ENCODE measurements at places on chromosomes 3 and 15. TPM values are rescaled to one million over a fixed set of nuclear protein-coding genes. Genes with fewer than 3 reads are reported as not detected.

- H3K27me3 ChIP-seq = no peaks in the 10 kb centered on the region
- no peak for DNase-seq
- H3K36me3 ChIP-seq = 0 out of 2 replicates have a peak, but pooled peaks cover 13% of the 10 kb centered on the region
- H3K4me3 ChIP-seq = peak overlapping the region; percentile 88
Measured at GRCh38 chr15:65183865-65184159, 1.3 kb downstream of the CLPX start.

KLF15 gene
- total RNA-seq = 3.3 TPM

DNA sequence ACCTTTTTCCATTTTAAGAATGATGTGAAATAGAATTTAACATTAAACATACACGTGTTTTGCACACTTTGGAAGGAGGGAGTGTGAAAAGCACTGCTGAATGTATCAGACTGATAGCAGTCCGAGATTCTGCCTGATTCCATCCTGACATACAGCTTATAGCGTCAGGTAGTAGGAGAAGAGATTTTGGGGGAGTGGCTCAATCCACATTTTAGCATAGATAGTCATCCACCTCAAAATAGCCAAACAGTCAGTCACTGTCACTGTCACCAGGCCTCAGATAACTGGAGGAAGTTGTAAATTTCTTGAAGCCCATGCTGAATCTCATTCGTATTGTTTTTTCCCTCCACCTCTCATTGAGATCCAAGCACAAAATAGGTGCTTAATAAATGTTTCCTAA is 35.4 kb upstream of the ARHGEF26 start:
- DNase-seq = no peak
- H3K4me1 ChIP-seq = peaks cover 9% of the 10 kb centered on the region
- no peaks in the 10 kb centered on the region for H3K36me3 ChIP-seq
- no peak overlapping the region for H3K4me3 ChIP-seq
- no peaks in the 10 kb centered on the region for H3K27me3 ChIP-seq

DNA sequence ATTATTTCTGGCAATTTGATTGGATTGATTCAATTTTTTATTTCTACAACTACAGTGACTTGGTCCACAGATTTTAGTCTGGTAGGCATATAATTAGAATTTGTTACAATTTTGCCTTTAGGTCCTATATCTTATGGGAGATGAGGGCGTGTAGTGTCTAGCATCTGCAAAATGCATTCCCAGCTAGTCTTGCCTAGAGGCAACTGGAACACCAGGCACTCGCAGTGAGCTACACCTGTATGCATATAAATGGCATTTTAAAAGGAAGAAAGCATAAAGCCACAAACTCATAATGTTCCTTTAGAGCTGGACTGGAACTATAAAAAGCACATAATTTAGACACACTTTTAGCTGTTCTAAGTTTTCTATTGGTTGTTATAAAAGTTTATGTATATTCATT is 17.9 kb upstream of the SPPL2A start:
- no peaks in the 10 kb centered on the region for H3K36me3 ChIP-seq
- H3K4me3 ChIP-seq = no peak overlapping the region
- no peak for DNase-seq
- H3K27ac ChIP-seq = no peak overlapping the region
- H3K4me1 ChIP-seq = 0 out of 2 replicates have a peak, but pooled peaks cover 7% of the 10 kb centered on the region

GRCh38 chr3:71989165-71989564 is 204.2 kb upstream of the PROK2 start:
- no peak overlapping the region for H3K27ac ChIP-seq
- no peak overlapping the region for H3K4me3 ChIP-seq
- no peaks in the 10 kb centered on the region for H3K27me3 ChIP-seq
- DNase-seq = no peak

LSMEM2 gene
- not detected for total RNA-seq

DNA sequence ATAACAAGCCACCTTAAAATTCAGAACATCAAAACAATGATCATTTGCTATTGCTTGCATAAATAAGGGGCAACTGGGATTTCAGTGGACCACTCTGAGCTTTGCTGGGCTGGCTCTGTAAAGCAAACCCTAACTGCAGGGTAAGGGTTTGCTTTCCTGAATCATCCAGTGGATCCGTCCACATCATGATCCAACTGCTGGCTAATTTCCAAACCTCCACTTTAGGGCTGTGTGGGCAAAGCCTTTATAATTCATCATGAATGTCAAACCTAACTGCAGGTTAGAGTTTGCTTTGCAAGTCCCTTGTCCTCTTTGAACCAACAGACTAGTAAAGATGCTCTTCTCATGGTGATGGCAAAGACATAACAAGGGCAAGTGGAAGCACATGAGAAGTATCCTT is 76.1 kb downstream of the SYNPR start:
- peaks cover 20% of the 10 kb centered on the region for H3K27me3 ChIP-seq
- H3K36me3 ChIP-seq = no peaks in the 10 kb centered on the region
- no peak overlapping the region for H3K27ac ChIP-seq

DNA sequence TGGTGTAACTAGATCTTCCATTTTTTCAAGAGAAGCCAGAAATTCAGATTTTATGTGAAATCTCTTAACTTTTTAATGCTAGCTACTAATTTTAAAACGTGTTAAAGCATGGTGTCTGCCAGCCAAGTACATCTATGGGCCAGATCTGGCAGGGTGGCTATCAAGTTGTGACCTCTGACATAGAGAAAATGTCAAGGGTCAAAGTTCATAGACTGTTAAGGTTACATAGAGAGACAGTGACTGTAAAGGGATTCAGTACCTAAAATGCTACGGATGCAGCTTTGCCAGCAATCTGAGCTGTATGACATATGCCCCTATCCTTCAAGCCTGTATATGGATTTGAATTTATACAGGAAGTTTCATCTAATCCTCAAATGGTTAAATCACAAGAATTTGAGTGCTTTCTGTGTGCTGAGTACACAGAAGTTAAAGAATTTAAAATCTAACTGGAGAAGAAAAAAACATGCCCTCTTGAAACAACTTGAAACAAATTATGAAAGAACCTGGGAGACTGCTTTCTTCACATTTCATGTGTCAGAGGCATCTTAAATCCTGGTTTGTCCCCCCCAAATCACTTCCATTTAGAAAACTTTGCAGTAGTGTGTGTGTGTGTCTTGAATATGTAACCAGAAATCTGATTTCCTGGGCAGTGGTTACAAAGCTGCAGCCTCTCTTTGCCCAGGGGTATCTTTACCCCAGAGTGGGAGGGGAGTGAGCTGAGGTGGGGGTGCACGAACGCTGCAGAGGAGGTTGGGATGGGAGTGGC is 895 bp upstream of the ARHGAP31 start:
- H3K36me3 ChIP-seq = no peaks in the 10 kb centered on the region
- DNase-seq = no peak
- H3K4me3 ChIP-seq = peak overlapping the region; percentile 68
- H3K27ac ChIP-seq = no peak overlapping the region

DNA sequence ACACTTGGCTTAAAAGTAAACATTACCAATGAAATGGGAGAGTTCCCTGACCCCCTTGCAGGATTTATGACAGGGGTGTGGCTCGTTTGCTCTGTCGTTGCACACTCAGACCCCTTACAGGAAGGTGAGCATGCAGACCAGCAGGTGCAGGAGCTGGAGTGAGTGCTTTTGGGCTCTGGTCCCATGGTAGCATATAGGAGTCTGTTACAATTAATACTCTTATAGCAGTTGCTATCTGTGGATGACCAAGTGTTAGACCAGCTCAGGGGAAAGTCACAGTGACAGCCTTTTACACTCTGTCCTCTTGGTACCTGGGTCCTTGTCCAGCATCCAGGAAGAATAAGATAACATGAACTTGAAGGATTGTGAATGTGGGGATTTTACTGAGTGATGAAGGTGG is 1177.5 kb downstream of the NSUN3 start:
- H3K4me3 ChIP-seq = no peak overlapping the region
- H3K27ac ChIP-seq = no peak overlapping the region
- H3K4me1 ChIP-seq = no peaks in the 10 kb centered on the region
- no peaks in the 10 kb centered on the region for H3K36me3 ChIP-seq

DNA sequence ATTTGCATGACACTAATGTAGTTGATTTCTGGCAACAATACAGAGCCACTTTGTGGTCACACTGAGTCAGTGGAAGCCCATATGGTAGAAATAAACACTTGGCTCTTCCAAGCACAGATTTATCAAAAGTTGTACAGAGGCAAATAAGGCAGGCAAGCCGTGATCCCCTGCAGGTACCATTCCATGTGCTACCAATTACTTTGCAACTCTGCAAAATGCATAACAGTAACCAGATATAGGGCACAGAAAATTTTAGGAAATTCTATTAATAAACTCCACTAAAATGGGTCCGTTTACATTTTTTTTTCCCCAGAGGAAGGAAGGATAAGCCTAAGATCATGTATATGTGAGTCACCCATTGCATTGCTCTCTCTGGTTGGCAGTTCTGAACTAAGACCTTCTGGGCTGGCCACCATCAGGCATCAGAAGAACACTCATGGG is 103.1 kb upstream of the PTX3 start:
- no peak overlapping the region for H3K27ac ChIP-seq
- no peaks in the 10 kb centered on the region for H3K4me1 ChIP-seq
- DNase-seq = no peak
- no peak overlapping the region for H3K4me3 ChIP-seq
- H3K36me3 ChIP-seq = no peaks in the 10 kb centered on the region

- no peaks in the 10 kb centered on the region for H3K36me3 ChIP-seq
- H3K4me1 ChIP-seq = peaks cover 10% of the 10 kb centered on the region
- H3K4me3 ChIP-seq = peak overlapping the region; percentile 14
- DNase-seq = no peak
- H3K27me3 ChIP-seq = no peaks in the 10 kb centered on the region
- H3K27ac ChIP-seq = no peak overlapping the region
Measured at GRCh38 chr3:52281981-52282801, 3.7 kb upstream of the WDR82 start.

- H3K4me3 ChIP-seq = no peak overlapping the region
- no peaks in the 10 kb centered on the region for H3K36me3 ChIP-seq
- no peak overlapping the region for H3K27ac ChIP-seq
- H3K27me3 ChIP-seq = no peaks in the 10 kb centered on the region
- DNase-seq = no peak
Measured at GRCh38 chr3:197465197-197465995, 90.4 kb downstream of the BDH1 start.

DNA sequence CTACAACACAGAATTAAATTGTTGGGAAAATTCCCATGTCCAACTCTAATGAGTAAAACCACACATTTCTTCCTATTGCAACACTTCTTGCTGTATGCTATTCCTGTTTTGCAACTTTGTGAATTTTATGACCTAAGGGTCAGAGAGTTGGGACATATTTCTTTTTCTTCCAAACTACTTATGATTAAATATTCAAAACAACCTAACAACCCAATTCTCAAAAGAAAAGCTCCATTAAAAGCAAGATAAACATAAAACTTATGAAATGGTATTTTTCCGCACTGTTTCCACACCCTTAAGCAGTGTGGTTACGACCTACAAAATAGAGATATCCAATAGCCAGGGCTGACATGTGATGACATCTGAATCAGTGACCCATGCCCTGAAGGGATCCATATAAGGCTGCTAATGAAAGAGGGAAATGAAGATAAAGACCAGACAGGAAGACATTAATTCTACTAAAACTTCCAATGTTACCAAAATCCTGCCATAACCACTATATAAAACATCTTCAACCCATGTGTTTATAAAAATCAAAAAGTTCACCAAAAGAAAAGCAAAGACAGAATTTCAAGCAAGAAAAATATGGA is 45.6 kb downstream of the DMXL2 start:
- no peaks in the 10 kb centered on the region for H3K27me3 ChIP-seq
- H3K36me3 ChIP-seq = no peaks in the 10 kb centered on the region
- no peak for DNase-seq
- H3K4me3 ChIP-seq = no peak overlapping the region

SLC24A5 gene
- not detected for total RNA-seq

GRCh38 chr3:45781271-45781670 is 15.1 kb downstream of the SLC6A20 start:
- H3K36me3 ChIP-seq = no peaks in the 10 kb centered on the region
- 0 out of 2 replicates have a peak, but pooled peaks cover 4% of the 10 kb centered on the region for H3K4me1 ChIP-seq
- no peak overlapping the region for H3K27ac ChIP-seq
- no peak for DNase-seq

DNA sequence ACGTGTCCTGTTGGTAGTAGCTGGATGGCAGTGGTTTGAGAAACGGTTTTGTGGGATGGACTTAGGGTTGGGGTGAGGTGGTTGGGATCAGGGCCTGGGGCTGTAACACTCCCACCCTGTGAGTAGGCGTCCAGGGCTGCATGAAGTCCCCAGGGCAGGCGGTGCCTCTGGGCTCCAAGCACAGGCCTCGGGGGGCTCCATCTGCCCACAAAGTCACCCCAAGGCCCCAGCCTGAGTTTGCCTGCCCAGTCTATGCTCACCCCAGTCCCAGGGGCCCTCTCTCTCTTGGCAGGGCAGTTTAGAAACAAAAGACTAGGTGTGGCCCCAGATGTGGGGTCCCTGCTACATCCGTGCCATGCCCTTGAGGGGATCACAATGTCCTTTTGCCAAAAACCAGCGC is 86.9 kb upstream of the PRR23E start:
- no peaks in the 10 kb centered on the region for H3K36me3 ChIP-seq
- no peak for DNase-seq
- no peak overlapping the region for H3K27ac ChIP-seq
- no peaks in the 10 kb centered on the region for H3K27me3 ChIP-seq
- H3K4me1 ChIP-seq = no peaks in the 10 kb centered on the region
- no peak overlapping the region for H3K4me3 ChIP-seq

GRCh38 chr3:99348451-99348850 is 289.9 kb upstream of the COL8A1 start:
- no peak overlapping the region for H3K27ac ChIP-seq
- peaks cover 37% of the 10 kb centered on the region for H3K27me3 ChIP-seq
- DNase-seq = no peak
- no peaks in the 10 kb centered on the region for H3K36me3 ChIP-seq

DNA sequence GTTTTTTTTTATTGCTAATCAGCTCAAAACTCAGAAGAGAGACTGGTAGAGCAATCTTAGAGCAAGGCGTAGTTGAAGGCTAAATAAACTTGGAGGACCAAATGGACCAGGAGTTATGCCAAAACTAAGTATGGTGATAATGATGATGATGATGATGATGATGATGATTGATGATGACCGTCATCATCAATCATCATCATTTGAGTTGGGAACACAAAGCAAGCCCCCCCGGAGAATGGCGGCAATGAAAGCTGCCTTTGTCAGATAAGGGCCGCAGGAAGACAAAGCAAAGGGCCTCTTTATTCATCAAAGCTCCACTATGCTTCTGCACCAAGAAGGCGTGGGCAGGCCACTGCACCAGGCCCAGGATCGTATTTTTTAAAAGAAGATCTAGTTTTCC is 82.1 kb upstream of the RAD18 start:
- no peaks in the 10 kb centered on the region for H3K4me1 ChIP-seq
- no peaks in the 10 kb centered on the region for H3K27me3 ChIP-seq
- no peaks in the 10 kb centered on the region for H3K36me3 ChIP-seq
- no peak overlapping the region for H3K27ac ChIP-seq
- no peak for DNase-seq

GRCh38 chr3:172919297-172919683 is 168.8 kb downstream of the ECT2 start:
- no peaks in the 10 kb centered on the region for H3K27me3 ChIP-seq
- no peak for DNase-seq
- H3K36me3 ChIP-seq = no peaks in the 10 kb centered on the region
- no peak overlapping the region for H3K4me3 ChIP-seq

PPP1R14D gene
- not detected for total RNA-seq
